CD4-positive, alpha-beta T cell treated with Interleukin-15 for 1 hour (primary cell): ENCODE measurements at places on chromosomes 16 and 17.
A peak's percentile ranks its signal among the peaks of the same experiment; 100 is the strongest.

- no peak for DNase-seq
These were observed 551.5 kb downstream of the MAF start for GRCh38 chr16:79049040-79049439.

GRCh38 chr17:64130559-64131001, 636 bp upstream of the ERN1 start:
- DNase-seq = peak; percentile 81

DNA sequence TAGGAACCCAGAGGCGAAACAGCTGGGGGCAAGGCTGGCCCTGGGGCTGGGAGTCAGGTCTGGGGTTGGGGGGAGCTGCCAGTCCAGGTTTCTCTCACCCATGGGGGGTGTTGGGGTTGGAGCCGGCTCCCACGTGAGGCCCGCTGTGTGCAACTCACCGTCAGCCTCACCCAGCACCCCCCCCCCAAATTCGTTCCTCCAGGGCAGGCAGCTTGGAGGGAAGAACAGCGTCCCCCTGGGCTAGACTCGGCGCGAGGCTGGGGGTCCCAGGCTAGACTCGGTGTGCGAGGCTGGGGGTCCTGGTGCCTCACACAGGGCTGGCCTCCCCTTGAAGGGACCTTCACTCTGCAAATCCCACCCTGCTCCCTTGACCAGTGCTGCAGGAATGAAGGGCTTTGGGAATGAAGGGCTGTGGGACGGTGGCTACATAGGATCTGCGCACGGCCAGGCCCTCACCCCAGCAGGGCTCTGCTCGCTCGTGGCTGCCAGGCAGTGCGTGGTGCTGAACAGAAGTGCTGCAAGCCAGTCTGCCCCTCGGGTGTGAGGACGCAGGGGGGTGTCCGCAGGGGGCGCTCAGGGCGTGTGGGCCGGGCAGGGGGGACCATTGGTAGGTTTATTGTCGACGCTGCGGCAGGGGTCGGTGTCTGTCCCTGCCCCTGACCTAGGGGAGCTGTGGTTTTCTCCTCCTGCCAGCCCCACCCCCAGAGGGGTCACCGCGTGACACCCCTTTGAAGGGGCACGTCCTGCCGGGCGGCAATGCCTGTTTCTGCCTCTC, 74.7 kb downstream of the KLHDC4 start:
- no peak for DNase-seq

DNA sequence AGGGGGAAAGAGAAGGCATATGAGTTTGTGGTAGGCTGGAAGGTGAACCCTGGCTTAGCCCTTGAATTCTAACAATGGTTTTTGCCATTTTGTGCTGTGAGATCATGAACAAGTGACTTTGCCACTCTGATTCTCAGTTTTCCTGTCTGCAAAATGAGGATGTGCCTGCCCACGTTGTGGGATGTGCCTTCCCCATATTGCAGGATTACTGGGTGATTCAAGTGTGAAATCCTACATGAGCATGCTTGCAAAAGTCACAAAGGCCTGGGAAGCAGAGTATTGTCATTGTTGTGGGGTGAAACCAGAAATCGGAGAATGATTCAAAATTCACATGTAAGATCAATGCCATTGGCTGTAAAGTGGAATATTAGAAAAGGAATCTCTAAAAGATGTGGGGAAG, 28.6 kb upstream of the TVP23A start:
- no peak for DNase-seq

GRCh38 chr16:85519540-85520231, 93.4 kb upstream of the GSE1 start:
- DNase-seq = peak; percentile 31

DNA sequence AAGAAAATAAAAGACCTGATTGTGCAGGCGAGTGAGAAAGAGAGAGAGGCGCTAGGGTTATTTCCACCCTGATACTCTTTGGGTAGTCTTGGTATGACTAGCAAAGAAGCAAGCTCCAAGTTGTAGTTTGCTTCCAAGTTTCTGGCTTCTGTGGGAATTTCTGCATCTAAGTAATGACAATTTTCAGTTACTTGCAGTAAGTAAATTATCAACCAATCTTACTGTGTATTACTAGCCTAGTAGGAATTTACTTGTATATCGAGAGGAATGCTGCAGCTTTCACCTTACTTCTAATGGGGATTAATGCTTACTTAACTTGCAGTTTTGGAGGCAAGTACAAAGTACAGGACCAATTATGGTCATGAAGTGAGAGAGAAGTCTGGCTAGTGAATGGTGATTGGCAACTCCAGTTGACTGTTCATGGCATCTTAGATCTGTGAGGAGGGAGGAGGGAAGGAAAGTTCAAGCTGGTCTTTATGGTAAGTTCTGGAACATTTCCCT, 31.9 kb downstream of the TENT4B start:
- DNase-seq = no peak

GRCh38 chr16:21645261-21645721, 7.1 kb downstream of the IGSF6 start:
- DNase-seq = peak; percentile 31

DNA sequence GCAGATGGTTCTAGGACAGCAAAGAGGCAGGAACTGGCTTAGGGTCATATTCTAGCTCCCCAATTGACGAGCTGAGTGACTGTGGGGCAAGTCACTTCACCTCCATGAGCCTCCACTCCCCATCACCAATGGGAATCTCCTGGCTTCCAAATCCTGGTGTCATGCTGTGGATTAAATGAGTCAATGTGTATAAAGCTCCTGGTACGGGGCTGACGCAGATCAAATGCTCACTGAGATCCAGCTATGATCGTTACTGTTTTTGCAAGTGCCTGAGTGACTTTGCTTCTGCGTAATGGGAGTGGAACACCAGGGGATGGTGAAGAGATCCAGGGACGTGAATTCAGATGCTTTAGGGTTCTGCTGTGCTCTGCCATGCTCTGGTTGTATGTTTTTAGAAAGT, 2.4 kb downstream of the SEC14L5 start:
- no peak for DNase-seq

DNA sequence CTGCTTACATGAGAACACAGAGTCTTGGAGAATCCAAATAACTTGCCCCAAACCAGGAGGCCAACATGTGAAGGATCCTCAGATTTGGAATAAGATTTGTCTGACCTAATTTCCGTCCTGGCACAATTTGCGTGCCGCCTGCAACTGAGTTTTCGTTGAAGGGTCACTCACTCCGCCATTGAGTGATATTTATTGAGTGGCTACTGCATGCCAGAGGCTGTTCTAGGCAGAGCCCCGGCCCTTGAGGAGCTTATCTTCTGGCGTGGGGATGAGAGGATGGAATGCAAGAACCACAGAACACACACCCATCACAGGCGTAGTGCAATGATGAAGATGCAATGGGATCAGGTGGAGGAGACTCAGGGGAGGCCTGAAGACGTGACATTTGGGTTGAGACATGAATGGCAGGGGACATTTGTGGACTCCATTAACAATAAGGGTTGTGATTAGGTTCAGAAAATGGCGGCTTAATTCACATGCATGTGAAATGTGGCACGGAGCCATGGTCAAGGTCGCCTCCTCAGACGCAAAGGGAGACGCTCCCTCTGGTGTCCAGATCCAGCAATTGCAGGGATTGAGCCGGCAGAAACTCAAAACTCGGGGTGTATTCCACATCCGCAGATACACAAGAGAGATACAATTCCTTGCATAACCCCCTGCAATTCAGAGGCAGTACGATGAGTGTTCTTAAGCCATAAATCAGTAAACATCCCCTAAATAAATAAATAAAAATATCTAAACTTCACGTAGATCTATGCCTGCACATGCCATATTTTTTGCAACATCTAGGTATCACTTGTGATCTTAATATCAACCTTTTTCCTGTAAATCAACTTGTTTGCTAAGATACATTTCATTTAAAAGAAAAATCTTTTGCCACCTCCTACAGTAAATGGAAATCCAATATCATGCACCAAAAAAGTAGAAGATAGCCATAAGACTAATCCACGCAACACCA, 57.9 kb upstream of the CACNG4 start:
- DNase-seq = peak; percentile 43

DNA sequence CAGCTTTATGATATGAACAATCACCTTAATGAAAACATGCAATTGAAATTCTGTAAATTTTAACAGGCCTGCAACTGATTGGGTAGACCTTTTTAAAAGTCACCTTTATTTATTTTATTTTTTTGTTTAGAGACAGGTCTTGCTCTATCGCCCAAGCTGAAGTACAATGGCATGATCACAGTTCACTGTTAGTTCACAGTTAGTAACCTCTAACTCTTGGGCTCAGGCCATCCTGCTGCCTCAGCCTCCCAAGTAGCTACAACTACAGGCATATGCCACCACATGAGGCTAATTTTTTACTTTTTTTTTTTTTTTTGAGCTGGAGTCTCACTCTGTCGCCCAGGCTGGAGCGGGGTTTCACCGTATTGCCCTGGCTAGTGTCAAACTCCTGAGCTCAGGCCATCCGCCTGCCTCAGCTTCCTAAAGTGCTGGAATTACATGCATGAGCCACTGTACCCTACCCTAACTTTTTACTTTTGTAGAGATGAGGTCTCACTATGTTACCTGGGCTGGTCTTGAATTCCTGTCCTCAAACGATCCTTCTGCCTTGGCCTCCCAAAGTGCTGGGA, 28.0 kb downstream of the AP1G1 start:
- DNase-seq = no peak

- DNase-seq = peak; percentile 73
These were observed 964 bp upstream of the FAAP100 start for GRCh38 chr17:81553018-81553615.

DNA sequence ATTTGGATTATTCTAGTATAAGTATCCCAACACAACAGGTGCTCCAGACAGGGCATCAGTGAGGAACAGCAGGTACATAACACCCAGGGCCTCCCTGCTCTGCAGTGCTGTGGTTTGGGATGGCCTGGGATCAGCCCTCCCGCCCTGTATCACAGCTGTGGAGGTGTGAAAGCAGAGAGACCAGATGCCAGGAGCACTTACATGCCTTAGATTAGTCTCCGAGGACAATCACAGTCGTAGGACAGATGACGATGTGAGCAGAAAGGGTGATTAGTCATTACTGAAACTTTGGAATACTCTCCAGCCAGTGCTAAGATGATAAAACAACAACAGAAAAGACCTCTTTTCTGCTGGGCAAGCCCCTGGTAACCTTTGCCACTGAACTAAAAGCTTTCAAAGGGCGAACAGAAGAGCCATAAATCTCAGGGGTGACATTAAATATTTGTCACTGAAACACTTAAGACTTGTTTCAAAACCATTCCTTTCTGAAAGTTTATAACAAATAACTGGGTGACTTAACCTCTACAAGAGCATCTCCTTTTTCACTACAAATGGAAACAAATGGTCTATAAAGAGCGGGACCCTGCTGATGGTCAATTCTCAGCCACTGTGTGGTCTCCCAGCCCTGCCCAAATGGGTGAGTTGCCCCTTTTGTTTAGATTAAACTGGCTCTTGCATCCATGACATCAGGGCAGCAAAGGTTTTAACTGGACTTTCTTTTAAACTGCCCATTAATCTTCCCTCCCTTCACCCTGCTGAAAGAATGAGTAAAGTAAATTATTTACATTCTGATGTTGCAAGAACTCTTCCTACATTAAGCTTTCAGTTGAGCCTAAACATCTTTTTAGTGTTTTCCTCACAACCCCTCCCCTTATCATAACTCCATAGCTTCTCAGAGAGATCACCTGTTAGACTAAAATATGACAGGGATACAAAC, 183.1 kb upstream of the COX10 start:
- DNase-seq = no peak

DNA sequence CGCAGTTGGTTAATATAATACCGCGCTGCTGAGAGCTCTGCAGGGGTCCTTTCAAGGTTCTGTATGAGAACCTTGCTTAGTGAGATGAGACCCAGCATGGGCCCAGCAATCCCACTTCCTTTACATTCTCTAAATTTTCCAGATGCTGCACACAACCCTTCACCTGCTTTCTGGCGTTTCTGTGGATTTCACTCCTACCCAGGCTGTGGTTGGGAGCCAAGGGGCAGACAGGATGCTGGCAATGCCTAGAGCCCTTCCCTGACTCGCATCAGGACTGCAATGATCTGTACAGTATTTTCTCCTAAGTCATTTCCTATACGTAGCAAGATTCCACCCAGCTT, 10.1 kb upstream of the PIPOX start:
- no peak for DNase-seq

GRCh38 chr17:32276171-32276601, 10.6 kb downstream of the RHBDL3 start:
- peak; percentile 35 for DNase-seq

DNA sequence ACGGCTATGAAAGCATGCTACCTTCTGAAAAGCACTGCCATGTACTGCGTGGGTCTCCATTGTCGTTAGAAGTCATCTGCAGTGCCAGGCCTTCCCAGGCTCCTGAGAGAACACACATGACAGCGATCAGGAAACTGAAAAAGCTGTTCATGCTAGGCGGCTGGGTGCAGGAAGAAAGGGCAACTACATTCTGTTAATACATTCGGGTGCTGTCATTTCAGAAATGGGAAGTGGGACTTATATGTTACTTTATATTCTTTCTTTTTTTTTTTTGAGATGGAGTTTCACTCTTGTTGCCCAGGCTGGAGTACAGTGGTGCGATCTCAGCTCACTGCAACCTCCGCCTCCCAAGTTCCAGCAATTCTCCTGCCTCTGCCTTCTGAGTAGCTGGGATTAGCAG, 19.9 kb downstream of the CFAP20 start:
- no peak for DNase-seq

GRCh38 chr17:4602041-4602440, 17.7 kb downstream of the SMTNL2 start:
- DNase-seq = no peak

DNA sequence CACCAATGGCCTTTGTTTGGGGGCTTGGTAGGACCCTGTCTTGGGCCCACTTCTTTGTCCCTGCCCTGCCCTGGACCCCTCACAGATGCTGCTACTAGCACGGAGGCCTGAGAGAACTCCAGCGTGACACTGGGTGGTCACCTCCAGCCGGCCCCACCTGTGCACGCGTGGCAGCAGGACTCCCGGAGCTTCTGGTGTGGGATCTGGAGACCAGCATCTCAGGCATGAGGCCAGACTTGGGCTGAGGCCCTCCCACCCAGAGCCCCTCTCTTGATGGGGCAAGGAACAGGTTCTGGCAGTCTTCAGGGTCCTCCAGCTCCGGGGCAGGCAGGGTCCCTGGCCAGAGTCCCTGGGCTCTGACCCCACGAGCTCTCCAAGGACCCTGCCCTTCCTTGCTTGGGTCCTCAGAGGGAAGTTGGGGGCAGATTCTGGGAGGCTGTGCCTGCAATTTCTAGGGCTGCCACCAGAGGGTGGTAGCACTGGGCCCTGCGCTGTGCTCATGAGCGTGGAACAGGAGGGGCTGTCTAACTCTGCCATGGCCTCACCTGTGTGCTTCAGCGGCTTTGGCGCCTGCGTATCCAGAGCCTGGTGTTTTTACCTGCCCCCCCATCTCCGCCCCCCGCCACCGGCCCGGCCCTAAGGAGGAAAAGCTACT, 3.1 kb upstream of the BAIAP3 start:
- DNase-seq = no peak

- DNase-seq = no peak
These were observed 65.4 kb upstream of the ZFHX3 start for GRCh38 chr16:73113336-73113735.

DNA sequence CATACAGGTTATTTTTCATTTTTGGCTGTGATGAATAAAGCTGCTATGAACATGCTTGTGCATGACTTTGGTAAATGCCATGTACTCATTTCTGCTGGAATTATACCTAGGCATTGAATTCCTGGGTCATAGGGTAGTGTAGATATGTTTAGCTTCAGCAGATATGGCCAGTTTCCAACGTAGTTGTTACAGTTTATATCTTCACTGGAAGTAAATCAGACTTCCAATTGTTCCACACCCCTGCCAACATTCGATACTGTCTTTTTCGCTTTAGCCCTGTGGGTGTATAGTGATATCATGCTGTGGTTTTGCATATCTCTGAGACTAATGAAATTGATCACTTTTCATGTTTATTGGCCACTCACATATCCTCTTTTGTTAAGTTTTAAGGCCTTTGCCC, 50.4 kb downstream of the ARHGAP27 start:
- no peak for DNase-seq
